ENCODE measurements at places on chromosomes 6 and 20. TPM values are rescaled to one million over a fixed set of nuclear protein-coding genes. Genes with fewer than 3 reads are reported as not detected.

Gene SLC12A5
- not detected for total RNA-seq

Gene ARHGAP18
- 7.9 TPM for total RNA-seq

Gene POU5F1
- total RNA-seq: 2.3 TPM

Gene CST2
- total RNA-seq: not detected

Gene RIMS1
- total RNA-seq: not detected

Gene FOXA2
- total RNA-seq: not detected

Gene HLA-F
- total RNA-seq: 726 TPM

Gene TRAPPC3L
- not detected for total RNA-seq

Gene ZNF133
- total RNA-seq: 8.0 TPM

Gene MAS1
- total RNA-seq: not detected

Gene MCUR1
- 14.1 TPM for total RNA-seq

Gene THBD
- total RNA-seq: not detected

Gene PAX1
- not detected for total RNA-seq

Gene NKAPL
- total RNA-seq: 0.29 TPM

Gene APOM
- total RNA-seq: 2.4 TPM

Gene C6orf52
- 1.6 TPM for total RNA-seq

Gene PCK1
- total RNA-seq: not detected

Gene ZNF217
- 80.3 TPM for total RNA-seq

Gene ANKRD60
- not detected for total RNA-seq

Gene FKBP1C
- total RNA-seq: not detected

Gene PRRT1
- total RNA-seq: not detected

Gene BMP6
- total RNA-seq: 0.75 TPM

Gene MATN4
- total RNA-seq: not detected

Gene SLC17A3
- not detected for total RNA-seq

Gene RPS6KA2
- 13.9 TPM for total RNA-seq

Gene PNLDC1
- total RNA-seq: 0.24 TPM

Gene SNAP25
- not detected for total RNA-seq

Gene TPBG
- total RNA-seq: not detected

Gene BPIFB6
- total RNA-seq: not detected

Gene SNAI1
- total RNA-seq: 0.67 TPM

Gene TCF15
- not detected for total RNA-seq

Gene CTCFL
- not detected for total RNA-seq

Gene ADAT2
- total RNA-seq: 22.4 TPM

Gene MPIG6B
- not detected for total RNA-seq

Gene KIAA0408
- 0.34 TPM for total RNA-seq

Gene CABLES2
- total RNA-seq: 6.6 TPM

Gene TTPAL
- total RNA-seq: 27.5 TPM

Gene IL17F
- total RNA-seq: not detected

Gene MEI4
- not detected for total RNA-seq

Gene LY6G5B
- 23.2 TPM for total RNA-seq

Gene ULBP1
- 1.9 TPM for total RNA-seq

Gene TP53TG5
- total RNA-seq: not detected

Gene ZSCAN31
- 1.0 TPM for total RNA-seq

Gene KCNS1
- not detected for total RNA-seq

Gene OTOR
- not detected for total RNA-seq

Gene DDO
- total RNA-seq: not detected

Gene ZNF334
- total RNA-seq: 0.27 TPM

Gene RSPO4
- total RNA-seq: not detected

Gene CCDC170
- total RNA-seq: not detected

Gene TMEM74B
- 0.20 TPM for total RNA-seq

Gene CAGE1
- 0.07 TPM for total RNA-seq

Gene SPTLC3
- total RNA-seq: not detected

Gene SOBP
- total RNA-seq: 1.1 TPM

Gene HLA-DMB
- total RNA-seq: 341 TPM

Gene MAPK13
- total RNA-seq: 22.7 TPM

Gene PLCB1
- total RNA-seq: 0.29 TPM

Gene BEND6
- not detected for total RNA-seq

Gene TSBP1
- total RNA-seq: not detected

Gene REM1
- not detected for total RNA-seq

Measured in activated B cell treated with CpG ODN at 0.5 μM for 24 hours (primary cell).